ENCODE measurements at places on chromosomes 7 and 10.
A peak's percentile ranks its signal among the peaks of the same experiment; 100 is the strongest.

DNA sequence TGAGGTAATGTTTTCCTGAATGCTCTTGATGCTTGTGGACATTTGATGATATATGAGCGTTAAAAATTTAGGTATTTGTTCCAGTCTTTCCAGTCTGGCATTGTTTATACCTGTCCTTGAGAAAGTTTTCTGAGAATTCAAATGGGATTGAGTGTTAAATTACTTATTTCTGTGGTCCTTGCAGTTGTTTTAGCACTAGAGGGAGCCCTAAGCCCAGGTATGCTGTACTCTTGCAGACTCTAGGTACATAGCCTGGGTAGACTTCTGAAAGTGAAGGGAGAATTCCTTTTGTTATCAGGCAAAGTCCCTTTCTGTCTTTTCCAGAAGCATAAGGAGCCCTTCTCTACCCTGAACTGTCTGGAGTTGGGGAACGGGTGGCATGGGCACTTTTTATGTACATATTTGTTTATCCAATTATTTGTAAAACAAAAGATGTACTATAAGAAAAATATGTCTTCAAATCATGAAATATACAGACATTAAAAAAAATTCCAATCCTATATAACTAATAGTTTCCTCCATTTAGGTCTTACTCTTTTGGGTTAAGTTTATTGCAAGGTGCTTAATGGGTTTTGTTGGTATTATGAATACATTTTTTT is 262.1 kb downstream of the ATRNL1 start:
- peak; percentile 75 for DNase-seq

- DNase-seq, result peak; percentile 87
These were observed 44.8 kb upstream of the GRID1 start for GRCh38 chr10:86411281-86411841.

- DNase-seq, result no peak
These were observed 264.7 kb downstream of the BAMBI start for GRCh38 chr10:28942012-28942411.

DNA sequence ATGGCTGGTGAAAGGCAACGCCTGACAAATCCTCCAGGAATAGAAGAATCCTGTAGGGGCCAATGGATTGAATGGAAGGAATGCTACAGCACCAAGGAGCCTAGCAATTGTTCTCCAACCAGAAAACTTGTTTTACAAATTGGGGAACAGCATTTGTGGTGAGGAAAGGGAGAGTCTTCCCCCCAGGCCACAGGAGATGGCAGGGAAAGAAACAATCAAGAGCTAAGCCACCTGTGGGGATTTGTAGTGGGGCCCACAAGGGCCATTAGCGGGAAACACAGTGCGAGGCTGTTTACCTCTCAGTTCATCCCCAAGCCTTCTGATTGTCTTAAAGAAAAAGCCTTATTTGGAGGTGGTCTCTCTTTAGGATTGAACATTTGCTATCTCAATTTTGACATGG is 48.5 kb upstream of the KCNMA1 start:
- DNase-seq, result no peak

DNA sequence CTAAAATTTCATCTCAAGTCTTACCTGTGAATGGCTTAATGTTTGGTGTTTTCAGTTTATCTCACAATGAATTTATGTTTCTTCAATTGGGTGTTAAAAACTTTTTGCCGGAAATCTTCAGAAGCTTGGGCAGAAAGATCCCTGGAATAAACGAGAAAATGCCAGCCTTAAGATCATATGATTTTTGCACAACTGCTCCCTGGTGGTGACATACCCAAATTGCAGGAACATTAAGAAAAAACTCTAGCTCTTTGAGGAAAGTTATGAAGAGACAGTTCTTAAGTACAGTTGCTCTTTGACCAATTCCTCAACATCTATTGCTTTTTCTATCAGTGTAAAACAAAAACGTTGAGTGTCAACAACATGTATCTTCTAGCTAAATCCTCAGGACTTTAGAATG is 48.2 kb upstream of the CREB5 start:
- no peak for DNase-seq

GRCh38 chr7:2074691-2075090 is 158.1 kb downstream of the MAD1L1 start:
- no peak for DNase-seq

DNA sequence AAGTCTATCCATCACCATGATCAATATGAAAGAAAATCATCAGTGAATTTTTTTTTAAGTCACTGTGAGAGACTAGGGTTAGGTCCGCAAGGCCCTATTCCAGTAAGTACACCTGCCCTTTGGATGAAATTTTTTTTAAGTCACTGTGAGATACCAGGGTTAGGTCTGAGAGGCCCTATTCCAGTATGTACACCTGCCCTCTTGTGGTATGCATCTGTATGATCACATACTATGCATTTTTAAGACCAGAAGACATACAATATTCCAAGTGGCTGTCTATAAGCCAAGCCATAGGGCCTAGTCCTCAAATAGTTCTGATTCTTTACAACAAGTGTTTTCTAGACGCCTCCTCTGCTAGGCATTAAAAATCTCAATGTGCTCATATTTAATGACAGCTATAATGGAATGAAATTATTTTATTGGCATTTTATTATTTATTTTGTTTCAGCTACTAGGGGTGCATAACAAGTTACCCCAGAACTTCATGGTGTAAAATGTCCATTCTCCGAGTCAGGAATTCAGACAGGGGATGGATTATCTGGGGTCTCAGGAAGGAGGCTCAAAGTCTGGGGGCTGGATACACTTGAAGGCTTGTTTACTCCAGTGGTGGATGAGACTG is 53.1 kb downstream of the TEX36 start:
- DNase-seq, result peak; percentile 56

DNA sequence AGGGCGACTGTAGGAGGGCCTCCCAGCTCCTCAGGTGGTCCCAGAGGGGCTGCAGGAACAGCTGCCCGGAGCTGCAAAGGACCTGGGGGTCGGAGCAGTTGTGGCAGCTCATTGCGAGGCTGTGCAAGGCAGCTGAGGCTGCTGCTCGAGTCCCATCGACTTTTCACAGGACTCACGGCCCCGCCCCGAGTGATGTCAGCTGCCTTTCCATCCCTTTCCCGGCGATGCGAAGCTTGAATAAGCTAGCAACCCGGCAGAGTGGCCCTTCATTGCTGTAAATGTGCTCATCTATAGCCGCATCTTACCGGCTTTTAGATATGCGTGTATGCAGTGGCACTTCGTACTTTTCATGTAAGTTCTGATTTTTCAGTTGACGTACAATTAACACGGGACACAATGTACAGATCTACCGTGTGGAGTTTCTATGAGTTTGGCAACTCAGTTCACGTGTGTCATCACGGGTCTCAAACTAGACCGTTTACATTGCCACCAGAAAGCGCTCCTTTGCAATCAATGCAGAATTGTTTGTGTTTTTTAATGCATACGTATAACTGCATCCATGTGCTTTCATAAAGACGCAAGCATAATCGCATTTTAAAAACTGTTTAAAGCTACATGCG is at the start of gene CH25H:
Gene CH25H, minus strand, starts transcription at position 137 of the 620 bp plus-strand sequence. Its CDS starts 25 bp downstream, at position 112.
- peak; percentile 78 for DNase-seq

- no peak for DNase-seq
These were observed 38.5 kb downstream of the PLEKHA8 start for GRCh38 chr7:30066687-30067086.

GRCh38 chr10:30775779-30776591 is 146.4 kb upstream of the LYZL2 start:
- peak; percentile 78 for DNase-seq

- no peak for DNase-seq
These were observed 1.2 kb downstream of the ZMYND11 start for GRCh38 chr10:136465-136762.

DNA sequence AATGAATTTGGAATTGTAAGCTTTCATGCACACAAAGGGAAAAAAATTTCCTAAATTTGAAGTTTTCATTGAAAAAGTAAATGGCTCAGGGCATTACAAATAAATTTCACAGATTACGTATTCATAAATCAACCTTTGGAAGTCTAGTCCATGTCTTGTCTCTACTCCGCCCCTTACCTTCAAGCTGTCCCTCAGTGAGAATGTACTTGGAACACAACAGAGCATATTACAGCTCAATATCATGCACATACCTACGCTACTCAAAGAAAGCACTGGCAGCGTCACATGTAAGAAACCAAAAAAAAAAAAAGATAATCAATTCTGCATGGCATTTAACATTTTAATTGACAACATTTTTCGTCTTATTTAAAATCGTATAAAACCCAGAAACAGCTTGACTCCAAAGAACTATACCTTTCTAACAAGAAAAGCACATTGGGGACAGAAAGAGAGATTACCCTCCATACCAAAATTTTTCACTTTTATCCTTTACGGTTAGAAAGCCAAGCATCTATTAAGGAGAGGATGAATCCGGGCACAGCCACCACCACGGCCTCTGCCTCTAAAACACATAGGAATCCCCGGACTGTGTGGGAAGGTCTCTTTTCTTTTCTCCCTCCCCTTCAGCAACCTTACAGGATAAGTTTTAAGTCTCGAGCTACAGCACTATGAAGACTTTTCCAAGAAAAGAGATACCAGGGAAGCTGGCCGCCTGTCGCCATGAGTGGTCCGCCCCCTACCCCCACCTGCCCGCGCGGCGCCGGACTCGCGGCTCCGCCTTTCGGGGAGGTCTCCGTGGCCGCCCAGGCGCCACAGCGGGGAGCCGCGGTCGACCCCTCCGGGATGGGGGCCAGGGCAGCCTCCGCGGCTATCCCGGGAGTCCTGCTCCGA is 1.1 kb downstream of the JMJD1C start:
- DNase-seq, result peak; percentile 44

- no peak for DNase-seq
These were observed 285.0 kb downstream of the CALN1 start for GRCh38 chr7:72127136-72127535.

- peak; percentile 97 for DNase-seq
These were observed 65.0 kb downstream of the STK17A start for GRCh38 chr7:43647673-43648472.

DNA sequence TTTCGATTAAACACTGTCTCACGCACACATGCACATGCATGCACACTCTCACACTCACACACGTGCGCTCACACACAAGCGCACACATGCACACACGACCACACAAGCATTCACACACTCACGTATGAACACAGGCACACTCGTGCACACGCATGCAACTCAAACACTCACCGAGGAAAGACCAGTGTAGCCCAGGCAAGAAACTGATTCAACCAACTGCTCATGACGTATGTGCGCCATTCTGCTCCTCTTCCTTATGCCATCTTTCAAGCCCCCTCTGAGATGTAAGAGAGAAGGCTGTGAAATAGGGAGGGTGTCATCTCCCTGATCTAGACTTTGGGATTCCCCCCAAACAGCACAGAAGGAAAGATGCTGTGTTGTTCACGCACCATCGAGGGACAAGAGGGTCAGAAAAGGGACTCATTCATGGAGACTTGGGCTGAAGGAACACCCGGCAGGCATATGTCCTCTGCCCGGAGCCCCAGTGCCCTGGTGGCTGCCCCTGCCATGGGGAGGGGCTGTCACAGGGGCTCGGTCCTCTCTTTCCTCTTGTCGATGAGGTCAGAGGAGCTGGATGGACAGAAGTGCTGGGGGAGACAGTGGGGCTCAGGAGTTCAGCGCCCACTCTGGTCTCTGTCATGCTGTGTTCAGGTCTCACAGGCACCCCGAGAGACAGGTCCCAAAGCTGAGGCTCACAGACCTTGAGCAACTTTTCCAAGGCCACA is 130.1 kb upstream of the SHH start:
- no peak for DNase-seq

Measured in fibroblast of pulmonary artery (primary cell).